ENCODE measurements at places on chromosomes 1 and 21.

- DNase-seq, result no peak
Observed at GRCh38 chr1:40553017-40553416, 21.6 kb downstream of the ZNF684 start.

GRCh38 chr21:36754241-36754898 is 55.5 kb downstream of the SIM2 start:
- no peak for DNase-seq

GRCh38 chr1:85864727-85865126 is 156.5 kb upstream of the ZNHIT6 start:
- no peak for DNase-seq

- DNase-seq, result no peak
Observed at GRCh38 chr1:47483651-47484050, 45.8 kb downstream of the FOXD2 start.

DNA sequence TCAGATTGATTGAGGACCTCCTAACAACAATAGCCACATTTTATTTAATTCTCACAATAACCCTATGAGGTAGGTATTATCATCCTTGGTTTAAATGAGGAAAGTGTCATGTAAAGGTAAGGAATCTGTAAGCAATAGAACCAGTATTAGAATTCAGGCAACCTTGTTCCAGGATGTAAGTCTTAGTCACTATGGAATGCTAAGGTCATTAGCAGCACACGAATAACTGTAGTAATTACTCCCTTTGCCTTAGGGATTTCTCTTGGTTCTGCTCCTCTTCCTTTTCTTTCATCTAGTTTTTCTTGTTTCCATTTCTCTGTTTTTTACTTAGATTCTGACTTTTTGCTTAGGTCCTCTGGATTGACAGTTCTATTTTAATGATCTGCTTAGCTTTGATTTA is 23.1 kb upstream of the ATP6V1G3 start:
- DNase-seq, result no peak

- no peak for DNase-seq
Observed at GRCh38 chr1:14487671-14488070, 110.8 kb upstream of the KAZN start.

DNA sequence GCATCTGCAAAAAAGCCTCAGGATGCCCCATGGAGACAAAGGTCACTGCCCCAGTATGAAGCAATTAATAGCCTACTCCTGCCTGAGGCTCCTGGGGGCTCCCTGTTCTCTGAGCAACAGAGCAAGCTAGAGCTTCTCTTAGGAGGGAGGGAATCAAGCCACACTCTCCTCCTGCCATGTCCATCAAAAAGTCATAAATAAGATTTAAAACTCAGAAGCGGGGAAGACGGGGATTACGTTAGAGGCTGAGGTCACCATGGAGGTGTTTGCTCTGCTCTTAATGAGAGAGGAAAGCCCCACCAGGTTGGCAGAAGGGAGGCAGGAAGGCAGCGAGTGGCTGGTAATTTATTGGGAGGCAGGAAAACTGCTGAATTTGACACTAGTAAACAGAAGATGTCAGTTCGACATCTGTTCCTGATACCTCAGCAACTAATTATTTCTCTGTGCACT is 98.4 kb upstream of the TNR start:
- DNase-seq, result no peak

GRCh38 chr1:39048745-39049370 is 22.7 kb downstream of the NDUFS5 start:
- no peak for DNase-seq

DNA sequence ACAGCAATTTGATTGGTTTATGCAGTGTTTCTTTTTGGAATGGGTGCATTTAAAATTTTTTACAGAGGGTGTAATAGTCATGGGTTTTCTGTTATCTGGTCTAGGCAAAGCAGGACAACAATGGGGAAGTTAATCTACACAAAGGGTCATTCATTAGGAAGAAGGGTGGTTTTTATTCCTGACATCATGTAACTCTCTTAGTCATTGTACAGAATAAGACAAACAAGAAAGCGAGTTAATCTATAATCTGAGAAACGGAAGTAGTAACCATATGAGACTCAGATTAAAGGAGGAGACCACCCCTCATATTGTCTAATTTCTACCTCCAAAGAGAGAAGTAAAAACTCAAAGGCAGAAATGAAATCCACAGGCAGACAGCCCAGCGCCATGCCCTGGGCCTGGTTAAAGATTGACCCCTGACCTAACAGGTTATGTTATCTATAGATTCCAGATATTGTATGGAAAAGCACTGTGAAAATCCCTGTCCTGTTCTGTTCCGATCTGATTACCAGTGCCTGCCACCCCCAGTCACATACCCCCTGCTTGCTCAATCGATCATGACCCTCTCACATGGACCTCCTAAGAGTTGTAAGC is 10.5 kb upstream of the IFI6 start:
- DNase-seq, result no peak

DNA sequence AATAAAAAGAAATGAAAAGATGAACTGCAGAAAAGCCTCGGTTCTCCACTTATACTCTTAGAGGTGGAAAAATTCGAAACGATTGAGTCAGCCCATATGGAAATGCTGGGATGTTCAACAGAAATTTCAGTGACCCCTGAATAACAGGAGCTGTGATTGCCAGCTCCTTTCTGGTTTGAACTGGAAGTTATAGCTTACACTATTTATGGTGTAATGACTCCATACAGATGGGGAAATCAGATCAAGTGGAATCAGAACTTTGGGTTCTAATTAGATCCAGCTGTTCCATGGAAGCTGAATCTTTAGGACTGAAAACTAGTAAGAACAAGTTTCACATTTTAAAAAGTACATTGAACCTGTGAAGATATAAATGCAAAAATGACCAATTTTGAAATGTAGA is 569.3 kb upstream of the ZRANB2 start:
- no peak for DNase-seq

- DNase-seq, result no peak
Observed at GRCh38 chr21:41327753-41328152, 11.2 kb downstream of the FAM3B start.

DNA sequence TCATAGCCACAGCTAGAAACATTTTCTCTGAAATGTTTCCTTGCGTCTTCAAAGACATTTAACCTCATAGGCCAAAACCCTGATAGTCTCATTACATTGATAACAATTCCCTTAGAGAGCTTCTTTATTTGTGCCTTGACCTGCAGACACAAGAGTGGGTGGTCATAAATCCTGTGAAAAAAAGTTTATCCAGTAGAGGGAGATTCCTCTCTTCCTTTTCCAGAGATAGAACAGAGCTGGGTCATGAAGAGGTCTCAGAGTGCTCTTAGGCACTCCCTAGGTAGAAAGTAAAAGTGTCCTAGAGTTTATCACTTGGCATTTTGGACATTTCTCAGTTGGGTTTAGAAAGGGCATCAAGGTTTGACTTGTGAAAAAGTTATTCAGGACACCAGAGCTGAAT is 426.1 kb downstream of the NUF2 start:
- DNase-seq, result no peak

GRCh38 chr1:52179073-52179472 is 37.2 kb downstream of the ZFYVE9 start:
- no peak for DNase-seq

DNA sequence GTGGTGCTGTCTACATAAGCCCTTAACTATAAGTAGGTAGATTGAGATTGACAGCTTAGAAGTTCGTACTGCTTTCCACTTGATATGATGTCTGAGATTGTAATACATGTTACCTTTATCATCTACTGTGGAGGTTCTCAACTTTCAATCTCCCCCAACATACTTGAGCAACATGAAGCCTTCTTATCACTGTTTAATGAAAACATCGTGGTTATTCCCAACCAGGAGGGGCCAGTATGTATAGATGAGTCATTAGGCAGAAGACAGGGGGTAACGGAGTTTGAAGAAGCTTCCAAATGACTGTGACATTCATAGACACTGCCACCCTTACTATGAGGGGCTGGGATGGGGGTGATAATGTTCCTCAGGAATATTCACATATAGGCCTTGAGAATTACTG is 36.0 kb downstream of the CENPF start:
- no peak for DNase-seq

GRCh38 chr1:163120372-163120771 is 51.2 kb downstream of the RGS4 start:
- no peak for DNase-seq

GRCh38 chr1:62349470-62350233 is 30.4 kb upstream of the KANK4 start:
- no peak for DNase-seq

DNA sequence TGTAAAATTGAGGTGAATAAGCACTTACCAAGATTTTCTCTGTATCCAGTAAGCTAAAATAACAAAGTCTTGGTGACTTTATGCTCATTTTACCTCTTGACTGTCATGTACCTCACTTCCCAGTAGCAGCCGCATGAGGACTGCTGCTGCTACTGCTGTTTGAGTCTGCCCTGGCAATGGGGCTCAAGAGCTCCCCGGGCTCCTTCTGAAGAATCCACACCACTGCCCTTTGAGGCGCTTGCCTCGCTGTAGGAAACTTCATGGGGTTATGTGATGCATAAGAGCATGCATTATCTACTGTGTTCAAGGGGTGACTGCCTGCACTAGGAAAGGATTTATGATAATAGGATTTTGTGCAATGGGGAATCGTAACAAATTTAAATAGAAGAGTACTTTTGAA is 113.5 kb downstream of the NTNG1 start:
- DNase-seq, result no peak

- DNase-seq, result no peak
Observed at GRCh38 chr1:60989749-60990713, 92.3 kb upstream of the NFIA start.

DNA sequence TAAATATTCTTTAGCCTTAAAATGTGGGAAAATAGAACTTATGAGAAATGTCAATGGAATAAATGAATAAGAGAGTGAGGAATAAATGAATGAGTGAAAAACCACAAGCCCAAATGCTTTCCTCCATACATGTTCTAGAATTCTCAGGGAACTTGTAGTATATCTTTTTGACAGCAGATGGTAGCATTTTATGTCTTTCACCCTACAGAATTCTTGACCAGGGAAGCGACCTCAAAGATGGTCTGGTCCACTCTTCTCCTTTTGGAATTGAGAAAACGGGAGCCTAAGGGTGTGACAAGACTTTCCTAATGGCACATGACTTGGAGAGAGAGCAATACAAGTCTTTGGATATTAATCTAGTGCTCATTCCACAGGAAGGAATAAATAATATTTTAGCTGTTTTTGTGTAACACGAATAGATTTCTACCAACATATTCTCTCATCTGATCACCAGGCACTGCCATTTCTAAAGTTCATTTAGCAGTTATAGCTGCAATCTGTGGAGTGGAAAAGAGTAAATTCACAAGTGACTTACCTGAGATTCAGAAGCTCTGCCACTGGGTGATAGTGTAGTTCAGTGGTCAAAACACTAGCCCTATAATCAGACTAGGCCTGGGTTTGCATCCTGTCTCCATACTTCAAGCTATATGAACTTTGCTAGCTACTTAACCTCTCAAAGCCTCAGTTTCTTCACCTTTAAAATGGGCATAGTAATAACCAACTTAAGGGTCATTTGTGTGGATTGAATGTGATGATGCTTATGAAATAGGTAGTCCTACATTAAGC is 15.0 kb upstream of the F5 start:
- DNase-seq, result no peak

DNA sequence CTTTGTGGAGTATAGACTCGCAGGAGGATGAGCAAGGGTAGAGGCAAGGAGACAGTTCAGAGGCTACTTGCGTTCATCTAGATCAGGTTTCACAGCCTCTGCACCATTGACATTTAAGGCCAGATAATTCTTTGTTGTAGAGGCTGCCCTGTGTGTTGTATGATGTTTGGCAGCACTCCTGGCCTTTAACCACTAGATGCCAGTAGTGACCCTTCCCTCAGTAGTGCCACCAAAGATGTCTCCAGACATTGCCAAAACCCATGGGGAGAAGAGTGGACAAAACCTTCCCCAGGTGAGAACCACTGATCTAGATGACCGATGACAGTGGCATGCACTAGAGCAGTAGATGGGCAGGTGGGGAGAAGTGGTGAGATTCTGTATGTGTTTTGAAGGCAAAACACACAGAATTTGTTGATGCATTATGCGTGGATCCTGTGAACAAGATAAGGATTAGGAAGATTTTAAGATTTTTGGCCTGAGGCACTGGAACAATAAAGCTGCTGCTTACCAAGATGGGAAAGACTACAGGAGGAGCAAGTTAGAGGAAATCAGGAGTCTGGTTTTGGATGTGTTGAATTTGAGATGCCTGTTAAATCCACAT is 9.9 kb upstream of the COG2 start:
- DNase-seq, result no peak

DNA sequence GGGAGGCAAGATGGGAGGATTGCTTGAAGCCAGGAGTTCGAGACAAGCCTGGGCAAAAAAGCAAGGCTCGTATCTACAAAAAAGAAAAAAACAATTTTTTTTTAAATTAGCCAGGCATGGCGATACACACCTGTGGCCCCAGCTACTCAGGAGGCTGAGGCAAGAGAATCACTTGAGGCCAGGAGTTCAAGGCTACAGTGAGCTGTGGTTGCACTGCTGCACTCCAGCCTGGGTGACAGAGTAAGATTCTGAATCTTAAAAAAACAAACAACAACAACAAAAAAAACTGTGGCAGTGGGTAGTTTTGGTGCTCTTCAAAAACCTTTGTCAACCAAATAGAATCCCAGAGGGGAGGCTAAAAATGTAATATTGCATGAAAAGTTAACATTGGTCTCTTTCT is 734 bp downstream of the PTPN22 start:
- no peak for DNase-seq

- DNase-seq, result no peak
Observed at GRCh38 chr1:44693159-44693558, 18.6 kb downstream of the ARMH1 start.

DNA sequence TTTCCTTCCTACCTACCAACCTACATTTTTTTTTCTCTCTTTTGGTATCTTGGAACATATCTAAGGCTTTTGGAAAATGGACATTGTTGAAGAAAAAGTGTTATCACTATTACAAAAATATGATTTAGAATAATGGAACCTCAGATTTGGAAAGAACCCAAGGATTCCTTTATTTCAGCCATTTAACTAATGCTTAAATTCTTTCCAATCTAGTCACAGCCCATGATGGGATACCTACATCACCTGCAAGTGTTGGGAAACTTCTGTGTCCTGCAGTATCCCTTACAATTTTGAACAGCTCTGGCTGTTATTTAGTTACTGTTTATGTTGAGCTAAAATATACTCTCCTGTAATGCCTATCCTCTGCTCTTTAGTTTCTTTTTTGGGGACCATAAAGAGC is 22.3 kb upstream of the APOBEC4 start:
- DNase-seq, result no peak

GRCh38 chr1:4149831-4150230 is 249.8 kb upstream of the C1orf174 start:
- no peak for DNase-seq
